DMS79 treated with DMSO at 0.1 percent for 48 hours (cell line): ENCODE measurements at places on chromosomes 12 and 14.

DNA sequence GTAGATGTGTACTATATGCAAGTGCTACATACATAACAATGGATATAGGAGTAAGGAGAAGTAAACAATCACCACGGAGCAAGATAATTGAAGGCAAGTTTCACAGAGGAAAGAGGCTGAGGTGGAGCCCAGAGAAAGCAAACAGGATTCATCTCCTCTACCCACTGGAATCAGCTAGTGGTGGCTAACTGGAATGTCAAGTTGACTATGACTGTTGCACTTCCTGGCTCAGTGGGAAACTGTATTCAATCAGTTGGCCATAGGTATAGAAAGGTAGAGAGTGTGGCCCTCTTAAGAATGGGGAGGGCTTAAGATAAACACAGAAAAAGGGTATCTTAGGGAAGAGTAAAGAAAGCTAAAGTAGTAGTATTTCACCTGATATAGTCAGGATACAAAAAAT, 62.4 kb downstream of the MAP4K5 start:
- DNase-seq, result no peak

GRCh38 chr12:120997448-120997847, 18.8 kb downstream of the C12orf43 start:
- no peak for DNase-seq

DNA sequence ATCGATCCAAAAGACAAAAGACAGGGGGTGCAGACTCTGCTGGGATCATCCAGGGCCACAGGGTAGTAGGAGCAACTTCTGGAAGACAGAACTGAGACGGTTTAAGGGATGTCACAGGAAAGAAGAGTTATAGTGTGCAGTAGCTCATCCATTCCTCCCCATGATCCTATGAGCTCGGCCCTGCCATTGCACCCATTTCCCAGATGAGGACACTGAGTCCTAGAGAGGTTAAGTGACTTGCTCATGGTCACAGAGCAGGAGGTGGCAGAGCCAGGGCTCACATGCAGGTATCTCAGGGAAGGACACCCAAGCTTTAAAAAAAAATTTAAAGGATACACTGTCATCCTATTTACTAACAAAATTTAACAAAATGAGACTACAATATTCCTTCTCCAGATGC, 86.1 kb upstream of the FZD10 start:
- no peak for DNase-seq

GRCh38 chr12:70609739-70610491, 27.3 kb downstream of the PTPRB start:
- no peak for DNase-seq
